MV-4-11 (cell line): ENCODE measurements at places on chromosomes 2 and 18.
A peak's percentile ranks its signal among the peaks of the same experiment; 100 is the strongest.

- no peak for DNase-seq
Observed at GRCh38 chr2:9844036-9844483, 786 bp downstream of the TAF1B start.

DNA sequence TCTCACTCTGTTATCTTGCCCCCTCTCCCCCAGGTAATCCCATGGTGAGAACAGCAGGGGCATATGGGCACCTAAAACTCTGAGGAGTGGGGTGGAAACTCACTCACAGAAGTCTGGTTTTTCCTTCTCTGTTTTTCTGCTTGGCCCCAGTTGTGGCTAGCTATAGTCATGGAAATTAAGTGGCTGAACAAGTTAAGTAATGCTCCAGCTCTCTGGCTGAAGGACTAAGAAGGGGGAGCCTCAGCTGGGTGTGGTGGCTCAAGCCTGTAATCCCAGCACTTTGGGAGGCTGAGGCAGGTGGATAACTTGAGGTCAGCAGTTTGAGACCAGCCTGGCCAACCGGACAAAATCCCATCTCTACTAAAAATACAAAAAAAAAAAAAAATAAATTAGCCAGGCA is 261.0 kb downstream of the TPGS2 start:
- no peak for DNase-seq

DNA sequence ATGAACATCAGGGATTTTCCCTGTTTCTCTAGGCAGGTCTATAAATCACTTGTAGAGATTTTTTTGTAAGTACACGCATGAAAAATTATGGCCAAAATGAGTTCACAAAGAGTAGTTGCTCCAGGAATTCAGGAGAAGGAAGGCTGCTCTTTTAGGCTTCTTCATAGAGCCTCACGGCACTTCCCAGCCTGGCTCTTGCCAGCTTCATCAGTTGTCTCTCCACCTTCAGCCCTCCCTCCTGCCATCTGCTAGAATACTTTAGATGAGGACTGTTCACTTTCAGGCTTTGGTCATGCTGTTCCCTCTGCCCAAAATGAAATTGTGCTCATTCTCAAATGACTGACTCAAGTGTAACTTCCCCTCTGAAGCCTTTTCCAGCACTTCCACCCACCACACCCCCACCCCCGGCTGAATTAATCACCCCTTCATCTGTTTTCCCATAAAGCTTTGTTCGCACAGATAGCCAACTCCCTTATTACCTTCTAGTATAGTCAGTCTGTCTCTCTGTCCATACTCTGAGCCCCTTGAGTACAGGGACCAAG is 1.8 kb upstream of the ABCA12 start:
- DNase-seq: no peak

GRCh38 chr2:240586919-240587800 is 626 bp downstream of the CAPN10 start:
- no peak for DNase-seq

GRCh38 chr2:159093497-159093896 is 125.1 kb downstream of the TANC1 start:
- DNase-seq: no peak

GRCh38 chr2:129174143-129174542 is 805.3 kb upstream of the RAB6C start:
- DNase-seq: no peak

GRCh38 chr2:241858206-241859016 is at the start of gene PDCD1:
Gene PDCD1, minus strand, starts transcription at chr2:241858894. Its CDS starts 56 bp downstream, at chr2:241858838.
- DNase-seq: no peak

- DNase-seq: no peak
Observed at GRCh38 chr2:205965707-205966106, 120.3 kb downstream of the INO80D start.

DNA sequence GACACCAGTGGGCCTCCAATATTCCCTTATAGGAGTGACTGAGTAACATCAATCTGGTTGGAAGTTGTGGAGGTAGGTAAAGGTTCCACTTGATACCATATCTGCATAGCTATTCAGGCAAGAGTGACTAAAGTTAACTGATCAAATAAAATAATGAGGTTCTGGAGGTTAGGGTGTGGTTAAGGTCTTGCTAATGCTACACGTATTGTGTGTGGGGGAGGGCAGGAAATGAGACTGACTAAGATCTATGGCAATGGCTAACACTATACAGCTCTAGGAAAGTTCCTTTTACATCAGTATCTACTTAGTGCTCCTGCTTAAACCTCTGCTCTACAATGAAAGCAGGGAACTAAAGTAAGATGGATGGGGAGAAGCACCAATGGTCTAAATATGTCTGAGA is 149.1 kb upstream of the MGAT5 start:
- DNase-seq: peak; percentile 10

GRCh38 chr18:58288921-58289797 is 245.1 kb downstream of the NEDD4L start:
- DNase-seq: no peak

GRCh38 chr18:55511277-55511676 is 76.7 kb downstream of the TCF4 start:
- DNase-seq: no peak

DNA sequence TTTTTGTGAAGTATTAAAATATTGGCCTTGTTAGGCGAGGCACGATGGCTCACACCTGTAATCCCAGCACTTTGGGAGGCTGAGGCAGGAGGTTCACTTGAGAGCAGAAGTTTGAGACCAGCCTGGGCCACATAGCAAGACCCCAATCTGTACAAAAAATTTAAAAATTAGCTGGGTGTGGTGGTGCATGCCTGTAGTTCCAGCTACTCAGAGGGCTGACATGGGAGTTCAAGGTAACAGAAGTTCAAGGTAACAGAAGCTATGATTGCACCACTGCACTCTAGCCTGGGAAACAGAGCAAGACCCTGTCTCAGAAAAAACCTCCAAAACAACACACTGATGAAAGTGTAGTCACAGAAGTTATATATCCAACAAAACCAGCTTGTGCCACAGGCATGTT is 39.8 kb downstream of the IMPA2 start:
- no peak for DNase-seq

GRCh38 chr2:168944065-168944464 is 43.0 kb downstream of the G6PC2 start:
- no peak for DNase-seq

DNA sequence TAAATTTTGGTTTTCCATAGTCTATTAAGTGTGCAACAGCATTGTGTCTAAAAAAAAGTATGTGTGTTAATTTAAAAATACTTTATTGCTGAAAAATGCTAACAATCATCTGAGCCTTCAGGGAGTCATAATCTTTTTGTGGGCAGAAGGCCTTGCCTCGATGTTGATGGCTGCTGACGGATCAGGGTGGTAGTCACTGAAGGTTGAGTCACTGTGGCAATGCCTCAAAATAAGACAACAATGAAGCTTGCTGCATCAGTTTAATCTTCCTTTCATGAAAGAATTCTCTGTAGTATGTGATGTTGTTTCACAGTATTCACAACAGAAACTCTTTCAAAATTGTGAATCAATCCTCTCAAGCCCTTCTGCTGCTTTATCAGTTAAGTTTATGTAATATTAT is 31.3 kb downstream of the HDHD2 start:
- DNase-seq: no peak

DNA sequence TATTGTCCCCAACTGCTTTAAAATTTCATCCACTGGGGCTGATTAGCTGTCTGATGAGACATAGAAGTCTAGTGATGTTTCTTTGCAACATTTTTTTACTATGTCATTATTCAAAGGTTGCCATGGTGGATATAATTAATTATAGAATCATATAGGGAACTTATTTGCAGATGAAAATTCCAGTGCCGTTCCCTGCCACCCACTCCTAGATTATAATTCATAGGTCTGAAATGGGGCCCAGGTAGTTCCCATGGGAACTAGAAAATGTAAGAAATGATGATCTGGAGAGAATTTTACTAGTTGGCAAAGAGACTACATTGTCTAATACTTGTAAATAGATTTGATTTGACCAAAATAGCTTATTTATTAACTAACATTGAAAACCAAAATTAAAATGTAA is 1496.5 kb upstream of the NXPH2 start:
- no peak for DNase-seq

DNA sequence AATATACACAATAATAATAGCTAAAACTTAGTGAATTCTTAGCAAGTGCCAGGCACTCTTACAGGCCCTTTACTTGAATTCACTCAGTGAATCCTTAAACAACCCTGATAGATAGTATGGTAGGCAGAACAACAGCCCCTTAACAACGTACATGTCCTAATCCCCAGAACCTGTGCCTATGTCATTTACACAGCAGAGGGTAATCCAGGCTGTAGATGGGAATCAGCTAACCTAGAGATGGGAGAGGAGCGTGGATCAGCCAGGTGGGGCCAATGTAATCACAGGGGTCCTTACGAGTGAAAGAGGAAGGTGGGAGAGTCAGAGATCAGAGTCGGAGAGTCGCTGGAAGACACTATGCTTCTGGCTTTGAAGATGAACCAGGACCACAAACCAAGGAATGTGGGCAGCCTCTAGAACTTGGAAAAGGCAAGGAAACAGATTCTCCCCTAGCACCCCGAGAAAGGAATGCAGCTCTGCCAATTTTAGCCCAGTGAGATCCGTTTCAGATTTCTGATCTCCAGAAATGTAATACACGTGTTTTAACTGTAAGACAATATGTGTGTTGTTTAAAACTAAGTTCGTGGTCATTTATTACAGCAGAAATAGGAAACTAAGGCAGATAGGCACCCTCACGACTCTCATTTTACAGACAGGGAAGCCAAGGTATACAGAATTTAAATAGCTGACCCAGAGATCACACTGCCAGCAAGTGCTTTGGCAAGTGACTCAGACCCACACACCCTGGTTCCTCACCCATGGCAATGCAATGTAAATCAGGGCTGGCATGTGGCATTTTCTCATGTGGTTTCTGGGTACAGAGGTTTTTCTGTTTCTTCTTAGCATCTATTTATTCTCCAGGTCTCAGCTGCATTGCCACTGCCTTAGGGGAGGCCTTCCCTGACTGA is 68.9 kb downstream of the DOCK10 start:
- peak; percentile 4 for DNase-seq

DNA sequence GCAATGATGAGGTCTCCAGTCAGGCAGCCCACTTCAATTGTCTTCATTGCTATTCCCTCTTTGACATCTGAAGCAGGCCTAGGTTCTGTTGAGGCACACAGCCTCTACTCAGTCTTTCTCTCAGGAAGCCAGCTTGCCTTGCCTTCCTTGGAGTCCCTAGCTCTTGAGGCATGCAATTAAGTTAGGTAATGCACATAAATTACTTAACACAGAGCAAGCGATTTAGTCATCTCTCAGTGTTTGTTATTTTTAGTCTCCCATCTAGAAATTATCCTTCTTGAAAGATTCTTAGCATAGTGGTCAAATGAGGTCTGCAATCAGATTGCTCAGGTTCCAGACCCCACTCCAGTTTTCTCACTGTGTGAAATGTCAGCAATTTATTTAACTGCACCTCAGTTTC is 32.0 kb downstream of the SULT1C4 start:
- no peak for DNase-seq

- DNase-seq: no peak
Observed at GRCh38 chr2:207896525-207897285, 127.0 kb upstream of the FZD5 start.

GRCh38 chr2:46062637-46063412 is 234.4 kb upstream of the EPAS1 start:
- peak; percentile 56 for DNase-seq

DNA sequence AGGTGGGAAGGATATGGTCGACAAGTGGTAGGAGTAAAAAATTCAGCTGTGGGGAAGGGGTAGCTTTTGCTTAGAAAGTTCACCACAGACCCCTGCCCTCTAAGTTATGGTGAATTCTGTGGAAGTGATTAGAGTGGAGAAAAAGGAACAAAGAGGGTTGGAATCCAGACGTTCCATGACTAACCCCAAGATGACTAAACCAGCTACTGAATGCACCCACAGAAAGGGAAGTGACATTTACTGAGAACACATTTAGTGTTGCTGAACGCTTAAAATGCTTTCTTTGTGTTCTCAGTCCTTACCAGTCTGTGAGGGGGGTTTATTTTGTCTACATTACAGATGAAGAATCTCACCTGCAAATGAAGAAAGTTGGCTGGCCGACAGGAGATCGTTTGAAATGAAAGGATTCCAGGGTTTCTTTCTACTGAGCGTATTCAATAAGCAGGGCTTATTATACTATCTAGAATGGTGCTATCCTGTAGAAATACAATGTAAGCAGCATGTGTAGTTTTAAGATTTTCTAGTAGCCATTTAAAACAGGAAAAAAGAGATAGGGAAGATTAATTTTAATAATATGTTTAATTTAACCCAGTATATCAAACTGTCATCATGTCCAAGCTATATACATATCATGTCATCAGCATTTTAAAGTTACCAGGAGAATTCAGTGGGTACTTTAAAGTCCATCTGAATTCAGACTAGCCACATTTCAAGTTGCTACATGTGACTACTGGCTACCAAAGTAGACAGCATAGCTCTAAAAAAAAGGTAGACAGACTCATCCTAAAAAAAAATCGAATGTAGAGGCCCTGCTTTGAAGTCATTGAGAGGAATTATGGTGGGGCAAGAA is 60.1 kb downstream of the LIMS1 start:
- peak; percentile 95 for DNase-seq

DNA sequence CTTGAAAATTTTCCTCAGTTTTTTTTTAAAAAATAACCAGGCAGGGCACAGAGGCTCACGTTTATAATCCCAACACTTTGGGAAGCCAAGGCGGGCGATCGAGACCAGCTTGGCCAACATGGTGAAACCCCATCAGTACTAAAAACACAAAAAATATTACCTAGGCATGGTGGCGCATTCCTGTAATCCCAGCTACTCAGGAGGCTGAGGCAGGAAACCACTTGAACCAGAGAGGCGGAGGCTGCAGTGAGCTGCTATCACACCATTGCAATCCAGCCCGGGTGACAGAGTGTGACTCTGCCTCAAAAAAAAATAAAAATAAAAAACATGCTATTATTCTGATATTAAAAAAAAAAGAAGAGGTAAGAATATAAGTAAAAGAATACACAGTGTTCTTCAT is 191.0 kb downstream of the ZEB2 start:
- no peak for DNase-seq

DNA sequence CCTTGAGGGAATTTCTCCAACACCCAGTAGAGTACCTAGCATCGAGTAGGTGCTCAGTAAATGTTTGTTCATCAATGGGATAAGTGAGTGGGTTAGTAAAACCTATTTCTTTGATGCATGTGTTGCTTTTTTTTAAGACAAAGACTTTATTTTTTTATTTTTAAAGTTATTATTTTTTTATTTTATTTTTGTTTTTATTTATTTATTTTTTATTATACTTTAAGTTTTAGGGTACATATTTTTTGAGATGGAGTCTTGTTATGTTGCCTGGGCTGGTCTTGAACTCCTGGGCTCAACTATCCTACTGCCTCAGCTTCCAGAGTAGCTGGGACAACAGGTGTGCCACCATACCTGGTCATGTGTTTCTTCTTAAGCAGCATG is 20.8 kb downstream of the PLEK start:
- no peak for DNase-seq
